ENCODE measurements at places on chromosomes 6 and 20.
A peak's percentile ranks its signal among the peaks of the same experiment; 100 is the strongest.

DNA sequence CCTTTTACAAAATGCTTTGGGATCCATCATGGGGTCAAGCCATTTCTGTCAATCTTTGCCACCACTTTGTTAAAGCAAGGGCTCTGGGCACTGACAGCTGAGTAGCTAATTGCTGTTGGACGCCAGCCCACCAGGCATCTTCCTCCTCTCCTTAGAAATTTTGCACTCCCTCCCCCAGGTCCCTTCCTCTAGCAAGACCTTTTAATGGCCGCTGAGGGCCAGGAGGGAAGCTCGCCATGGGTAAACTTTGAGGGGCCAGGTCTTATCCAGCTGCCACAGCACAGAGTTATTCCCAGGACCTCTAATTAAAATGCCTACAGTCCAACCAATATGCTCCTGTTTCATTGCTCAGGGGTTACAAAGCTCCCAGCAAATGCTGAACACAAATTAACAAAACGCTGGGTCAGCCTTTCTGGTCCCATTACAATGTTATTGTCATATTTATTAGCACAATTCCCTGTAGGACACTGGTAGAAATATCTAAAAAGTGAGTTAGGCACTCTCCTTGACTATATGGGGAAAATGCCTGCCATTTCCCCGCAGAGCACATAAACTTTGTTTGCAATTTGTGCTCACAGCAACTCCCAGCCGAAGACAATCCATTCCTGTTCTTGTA, 16.8 kb downstream of the SCML4 start:
- no peak for DNase-seq

GRCh38 chr6:166152660-166153059, 15.0 kb downstream of the TBXT start:
- no peak for DNase-seq

- DNase-seq = no peak
Observed at GRCh38 chr6:163605385-163606097, 191.0 kb downstream of the QKI start.

GRCh38 chr6:143807103-143807772, 35.9 kb upstream of the LTV1 start:
- no peak for DNase-seq

- no peak for DNase-seq
Observed at GRCh38 chr20:47988676-47989075, 203.4 kb upstream of the SULF2 start.

DNA sequence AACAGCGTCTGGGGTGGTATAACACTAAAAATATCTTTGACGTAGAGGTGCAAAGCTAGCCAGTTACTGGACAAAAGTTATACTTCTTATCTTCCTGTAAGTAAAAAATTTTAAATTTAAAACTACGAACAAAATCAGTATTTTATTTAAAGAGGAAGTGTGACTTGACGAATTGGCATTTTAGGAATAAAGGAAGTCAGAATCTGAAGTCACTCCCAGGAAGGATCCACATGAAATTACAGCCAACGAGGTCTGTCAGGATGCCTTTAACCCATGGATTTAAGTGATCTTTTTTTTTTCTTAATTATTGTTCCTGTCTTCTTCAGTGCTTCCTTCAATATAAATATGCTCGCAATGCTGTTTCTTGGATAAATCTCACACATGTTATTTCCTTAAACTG, 27.2 kb upstream of the SNX9 start:
- no peak for DNase-seq

DNA sequence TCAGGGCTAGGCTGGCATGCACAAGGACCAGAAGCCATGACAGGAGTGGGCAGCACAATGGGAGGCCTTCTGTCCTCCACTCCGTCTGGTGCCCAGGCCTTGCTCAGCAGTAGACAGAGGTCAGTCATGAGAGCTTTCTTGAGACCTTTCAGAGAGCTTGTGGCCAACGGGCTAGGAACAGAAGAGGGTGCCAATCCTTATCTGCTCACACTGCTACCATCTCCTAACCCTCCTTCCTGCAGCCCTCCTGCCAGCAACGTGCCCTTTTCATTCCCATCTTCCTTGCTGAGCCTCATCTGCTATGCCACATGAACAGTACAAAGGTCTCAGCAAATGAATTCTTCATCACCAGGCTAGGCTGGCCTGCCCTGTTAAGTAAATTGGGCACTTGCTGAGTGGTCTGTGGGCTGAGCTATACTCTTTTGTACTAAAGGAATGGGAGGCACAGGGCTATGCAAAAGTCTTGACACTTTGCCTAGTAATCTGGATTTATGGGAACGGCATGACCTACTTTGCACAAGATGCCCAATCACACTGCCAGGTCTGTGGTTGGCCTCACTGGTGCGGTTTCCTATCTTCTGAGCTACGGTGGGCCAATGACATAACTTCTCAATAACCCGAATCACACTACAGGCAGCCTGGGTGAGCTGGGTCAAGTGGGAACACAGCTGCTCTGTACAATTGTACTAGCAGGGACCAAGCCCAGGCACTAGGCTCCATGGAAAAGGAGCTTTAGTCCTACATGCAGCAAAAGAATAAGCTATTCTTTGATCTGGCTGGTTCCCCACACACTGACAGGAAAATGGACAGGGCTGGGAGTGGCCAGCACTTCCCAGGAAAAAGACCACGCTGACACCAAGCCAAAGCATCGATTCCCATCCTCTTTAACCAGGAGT, 47.8 kb downstream of the ELOVL5 start:
- DNase-seq = peak; percentile 39

DNA sequence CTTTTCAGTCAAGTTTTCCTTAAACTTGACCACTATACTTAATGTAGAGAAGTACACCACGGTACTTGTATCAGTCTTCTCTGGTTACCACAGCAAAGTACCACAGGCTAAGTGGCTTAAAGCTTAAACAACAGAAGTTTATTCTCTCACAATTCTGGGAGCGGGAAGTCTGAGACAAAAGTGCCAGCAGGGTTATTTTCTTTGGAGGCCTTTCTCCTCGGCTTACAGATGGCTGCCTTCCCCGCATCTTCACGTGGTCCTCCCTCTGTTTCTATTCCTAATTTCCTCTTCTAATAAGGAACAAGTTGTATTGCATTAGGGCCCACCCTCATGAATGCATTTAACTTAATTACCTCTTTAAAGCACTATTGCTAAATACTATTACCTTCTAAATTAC, 258.0 kb downstream of the PLCB1 start:
- no peak for DNase-seq

DNA sequence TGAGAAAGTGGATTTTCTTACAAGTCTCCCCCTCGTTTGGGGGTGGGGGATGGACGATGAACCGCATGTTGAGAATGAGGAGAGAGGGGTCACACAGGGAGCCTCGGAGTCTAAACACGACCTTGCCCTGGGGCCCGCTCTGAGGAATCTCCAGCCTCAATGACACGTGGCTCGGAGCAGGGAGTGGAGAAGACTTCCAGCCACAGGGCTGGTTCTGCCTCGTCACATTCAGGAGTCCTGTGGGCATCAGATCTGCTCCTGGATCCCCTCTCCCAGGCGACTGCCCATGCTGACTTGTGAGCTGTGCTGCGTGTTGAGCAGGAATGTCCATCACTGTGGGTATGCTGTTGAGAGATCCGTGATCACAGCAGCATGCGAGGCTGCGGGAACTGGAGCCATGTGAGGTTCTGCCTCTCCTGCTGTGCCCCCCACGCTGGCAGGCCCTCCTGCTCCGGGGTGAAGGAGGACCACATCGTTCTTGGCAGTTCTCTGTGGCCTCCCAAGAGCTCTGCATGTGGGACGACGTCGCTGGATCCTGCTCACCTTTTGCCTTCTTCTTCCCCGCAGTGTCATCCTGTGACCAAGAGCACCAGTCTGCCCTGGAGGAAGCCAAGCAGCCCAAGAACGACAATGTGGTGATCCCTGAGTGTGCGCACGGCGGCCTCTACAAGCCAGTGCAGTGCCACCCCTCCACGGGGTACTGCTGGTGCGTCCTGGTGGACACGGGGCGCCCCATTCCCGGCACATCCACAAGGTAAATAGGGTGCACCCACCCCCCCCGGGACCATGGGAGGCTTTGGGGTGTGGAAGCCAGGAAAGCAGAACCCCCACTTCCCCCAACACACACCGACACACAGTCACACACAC, 157.5 kb downstream of the SMOC2 start:
- DNase-seq = no peak

- no peak for DNase-seq
Observed at GRCh38 chr6:107542192-107542668, 52.3 kb downstream of the SOBP start.

GRCh38 chr6:145067430-145067829, 667.9 kb downstream of the EPM2A start:
- no peak for DNase-seq

DNA sequence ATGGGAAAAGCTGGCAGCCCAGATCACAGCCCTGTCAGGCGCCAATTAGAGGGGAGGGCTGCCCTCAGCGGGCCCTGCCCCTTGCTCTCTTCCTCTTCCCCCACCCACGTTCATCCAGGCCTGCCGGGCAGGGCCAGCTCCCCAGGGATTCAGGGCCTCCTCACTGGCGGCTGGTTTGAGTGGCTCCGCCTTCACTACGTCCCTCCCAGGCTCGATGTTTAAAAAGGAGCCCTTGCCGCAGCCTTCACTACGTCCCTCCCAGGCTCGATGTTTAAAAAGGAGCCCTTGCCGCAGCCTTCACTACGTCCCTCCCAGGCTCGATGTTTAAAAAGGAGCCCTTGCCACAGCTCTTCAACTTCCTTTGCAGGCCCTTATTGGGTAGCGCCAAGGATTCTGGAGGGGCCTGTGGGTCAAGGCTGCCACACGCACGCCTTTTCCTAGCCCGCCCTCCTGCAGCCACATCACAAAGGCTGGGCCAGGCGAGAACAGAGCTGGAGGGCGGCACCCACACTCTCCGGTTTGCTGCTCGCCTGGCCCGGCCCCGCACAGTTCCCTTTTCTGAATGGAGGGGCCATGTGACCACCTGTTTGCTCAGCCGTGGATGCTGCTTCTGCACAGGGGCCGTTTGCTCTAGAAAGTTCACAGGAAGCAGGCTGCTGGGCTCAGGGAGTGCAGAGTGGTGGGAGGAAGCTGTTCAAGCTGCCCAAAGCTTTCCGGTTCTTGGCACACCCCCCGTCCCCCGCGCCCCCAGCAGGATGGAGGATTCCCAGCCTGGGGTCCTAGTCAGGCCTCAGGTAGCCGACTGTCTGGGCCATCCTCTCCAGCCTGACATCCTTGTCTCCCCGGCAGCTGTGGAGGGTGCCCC, 1.6 kb downstream of the SLC17A9 start:
- DNase-seq = peak; percentile 77

DNA sequence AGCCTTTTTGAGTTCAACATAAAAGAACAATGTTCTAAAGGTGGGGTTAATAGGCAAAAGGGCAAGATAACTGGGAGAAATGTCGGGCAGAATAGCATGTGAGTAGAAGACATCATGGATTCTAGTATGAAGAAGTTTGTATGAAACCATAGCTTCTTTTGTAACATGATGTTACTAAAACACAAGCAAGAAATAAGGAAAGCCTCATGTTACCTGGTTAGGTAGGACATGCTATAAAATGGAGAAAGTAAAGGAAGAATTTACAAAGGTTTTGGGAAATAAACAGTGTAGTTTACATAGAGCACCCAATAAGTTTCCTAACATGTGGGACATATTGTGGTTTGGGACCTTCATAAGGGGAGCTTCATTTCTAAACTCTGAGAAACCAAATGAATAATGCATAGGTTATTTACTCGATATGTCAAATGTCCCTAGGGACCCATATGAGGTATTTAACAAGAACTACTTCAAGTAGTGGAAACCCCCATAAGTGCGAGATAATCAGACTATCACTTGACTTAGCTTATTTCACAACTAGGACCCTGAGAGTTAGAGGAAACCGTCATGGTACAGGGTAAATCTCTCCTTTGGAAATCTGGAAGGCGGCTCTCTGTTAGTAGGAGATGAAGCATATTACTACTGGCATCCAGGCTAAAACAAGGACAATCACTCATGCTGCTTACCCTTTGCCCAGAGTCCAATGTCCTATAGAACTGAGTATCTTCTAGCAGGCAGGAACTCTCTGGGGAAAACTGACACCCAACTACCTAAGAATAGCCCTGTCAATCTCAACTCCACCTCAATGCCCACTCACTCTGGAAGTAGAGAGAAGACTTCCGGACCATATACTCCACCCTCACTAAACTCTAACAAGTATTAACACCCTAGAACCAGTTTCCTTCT, 57.5 kb downstream of the ILRUN start:
- no peak for DNase-seq

DNA sequence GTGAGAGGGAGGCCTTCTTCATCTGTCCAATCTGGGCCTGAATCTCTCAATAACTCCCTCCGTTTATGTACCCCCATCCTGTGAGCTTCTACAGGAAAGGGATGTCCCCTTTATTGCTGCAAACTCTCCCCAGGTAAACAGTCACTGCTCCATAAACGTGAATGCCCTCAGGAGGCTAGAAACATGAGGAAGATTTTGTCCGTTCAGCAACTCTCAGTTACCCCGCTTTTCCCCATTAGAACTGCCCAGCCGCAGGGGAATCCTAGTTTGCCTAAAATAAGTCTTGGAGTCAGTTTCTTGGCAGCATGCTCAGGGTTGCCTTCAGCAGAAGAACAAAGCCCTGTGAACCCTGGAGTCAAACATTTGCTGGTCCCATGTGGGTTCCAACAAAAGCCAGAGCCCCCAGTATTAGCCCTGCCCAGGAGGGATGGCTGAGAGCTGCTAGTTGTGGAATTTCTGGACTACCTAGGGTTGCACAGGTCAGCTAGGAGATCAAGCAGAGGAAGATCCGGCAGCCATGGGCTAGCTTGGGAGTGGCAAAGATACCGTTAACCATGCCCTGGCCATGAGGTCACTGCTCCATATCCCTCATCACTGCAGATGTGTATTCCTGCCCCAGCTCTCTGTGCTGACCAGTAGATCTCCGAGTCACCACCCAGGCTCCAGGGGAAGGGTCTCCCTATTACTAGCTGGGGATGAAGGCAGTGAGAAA, 640 bp downstream of the LRRN4 start:
- DNase-seq = no peak

- no peak for DNase-seq
Observed at GRCh38 chr20:11642866-11643265, 274.8 kb upstream of the BTBD3 start.

DNA sequence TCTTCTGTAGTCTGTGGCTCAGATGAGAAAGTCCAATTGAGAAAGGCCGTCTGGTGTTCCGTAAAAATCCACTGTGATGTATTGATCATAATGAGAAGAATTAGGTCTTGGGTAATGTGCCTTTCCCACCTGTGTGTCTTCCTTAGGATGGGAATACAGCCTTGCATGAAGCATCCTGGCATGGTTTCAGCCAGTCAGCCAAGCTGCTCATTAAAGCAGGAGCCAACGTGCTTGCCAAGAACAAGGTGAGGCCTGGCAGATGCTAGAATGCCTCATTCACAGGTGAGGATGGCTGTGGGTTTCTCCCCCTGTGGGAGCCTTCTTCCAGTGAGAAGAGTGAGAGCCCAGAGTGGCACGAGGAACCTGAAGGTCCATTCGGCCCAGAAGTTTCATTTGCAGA, 32.7 kb downstream of the LYRM2 start:
- DNase-seq = no peak

DNA sequence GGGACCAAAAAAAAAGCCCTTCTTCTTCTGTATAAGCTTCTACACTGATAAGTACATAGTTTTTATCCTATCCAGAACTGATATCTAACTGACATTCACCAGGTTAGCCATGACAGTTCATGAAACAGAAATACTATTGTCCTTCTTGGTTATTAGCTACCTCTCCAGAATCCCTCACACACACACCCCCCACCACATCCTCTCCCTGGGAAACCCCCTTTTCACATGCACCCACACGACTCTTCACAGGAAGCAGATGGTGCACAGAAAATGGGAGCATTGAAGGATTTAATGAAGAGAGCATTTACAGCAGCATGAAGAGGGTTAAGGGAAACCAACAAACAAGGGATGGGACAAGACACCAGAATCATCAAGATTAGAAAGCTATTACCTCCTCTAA, 88.9 kb downstream of the FHL5 start:
- no peak for DNase-seq

Measured in stimulated activated CD8-positive, alpha-beta memory T cell treated with anti-CD3 and anti-CD28 coated beads, Interleukin-4, amount 100 ng/mL, for 48 hours (primary cell).